ENCODE measurements at places on chromosomes 5 and 9. TPM values are rescaled to one million over a fixed set of nuclear protein-coding genes. Genes with fewer than 3 reads are reported as not detected.

Gene PCDHA9
- not detected for total RNA-seq

Gene TMEM252
- total RNA-seq = not detected

Gene ZNF883
- 4.0 TPM for total RNA-seq

Gene GRIN1
- total RNA-seq = 0.18 TPM

Gene FAM169A
- total RNA-seq = 0.16 TPM

Gene SV2C
- total RNA-seq = not detected

Gene C5orf52
- total RNA-seq = not detected

Gene SEMA4D
- not detected for total RNA-seq

Gene PDE6A
- not detected for total RNA-seq

Gene PCDH1
- 0.18 TPM for total RNA-seq

Gene TRAF1
- total RNA-seq = 0.66 TPM

GRCh38 chr5:100841358-100842076 lies 61.6 kb downstream of the ST8SIA4 start:
- no peaks in the 10 kb centered on the region for H3K27me3 ChIP-seq
- no peak for DNase-seq
- no peaks in the 10 kb centered on the region for H3K36me3 ChIP-seq
- no peaks in the 10 kb centered on the region for H3K4me1 ChIP-seq

DNA sequence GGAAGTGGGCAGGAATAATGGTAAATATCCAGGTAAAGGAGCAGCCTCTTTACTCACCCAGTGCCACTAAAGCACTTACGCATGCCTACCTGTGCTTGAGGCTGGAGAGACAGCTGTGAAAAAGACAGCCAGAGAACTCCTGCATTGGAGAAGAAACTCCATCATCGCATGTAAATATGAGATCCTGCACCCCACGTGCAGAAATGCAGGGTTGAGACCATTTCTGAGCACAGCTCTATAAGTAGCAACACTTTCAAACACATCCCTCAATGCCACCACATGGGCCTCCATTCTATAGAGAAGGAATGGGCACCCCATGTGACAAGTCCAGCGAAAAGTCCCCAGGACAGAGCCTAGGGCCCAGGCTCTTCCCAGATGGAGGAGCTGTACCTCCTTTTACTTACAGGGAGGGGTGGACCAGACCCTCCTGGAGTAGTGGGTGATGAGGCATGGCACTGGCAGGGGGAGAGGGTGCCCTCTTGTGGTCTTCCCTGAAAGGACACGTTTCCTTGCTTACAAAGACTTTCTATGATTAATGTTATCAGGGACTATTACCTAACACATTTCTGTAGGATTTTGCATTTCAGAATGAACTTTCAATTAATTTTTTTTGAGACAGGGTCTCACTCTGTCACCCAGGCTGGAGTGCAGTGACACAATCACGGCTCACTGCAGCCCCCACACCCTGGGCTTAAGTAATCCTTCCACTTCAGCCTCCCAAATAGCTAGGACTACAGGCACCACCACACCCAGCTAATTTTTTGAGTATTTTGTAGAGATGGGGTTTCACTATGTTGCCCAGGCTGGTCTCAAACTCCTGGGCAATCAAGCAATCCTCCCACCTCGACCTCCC lies 55.3 kb upstream of the IL17B start:
- peaks cover 27% of the 10 kb centered on the region for H3K36me3 ChIP-seq
- peak overlapping the region; percentile 28 for H3K4me3 ChIP-seq
- peak; percentile 69 for DNase-seq

DNA sequence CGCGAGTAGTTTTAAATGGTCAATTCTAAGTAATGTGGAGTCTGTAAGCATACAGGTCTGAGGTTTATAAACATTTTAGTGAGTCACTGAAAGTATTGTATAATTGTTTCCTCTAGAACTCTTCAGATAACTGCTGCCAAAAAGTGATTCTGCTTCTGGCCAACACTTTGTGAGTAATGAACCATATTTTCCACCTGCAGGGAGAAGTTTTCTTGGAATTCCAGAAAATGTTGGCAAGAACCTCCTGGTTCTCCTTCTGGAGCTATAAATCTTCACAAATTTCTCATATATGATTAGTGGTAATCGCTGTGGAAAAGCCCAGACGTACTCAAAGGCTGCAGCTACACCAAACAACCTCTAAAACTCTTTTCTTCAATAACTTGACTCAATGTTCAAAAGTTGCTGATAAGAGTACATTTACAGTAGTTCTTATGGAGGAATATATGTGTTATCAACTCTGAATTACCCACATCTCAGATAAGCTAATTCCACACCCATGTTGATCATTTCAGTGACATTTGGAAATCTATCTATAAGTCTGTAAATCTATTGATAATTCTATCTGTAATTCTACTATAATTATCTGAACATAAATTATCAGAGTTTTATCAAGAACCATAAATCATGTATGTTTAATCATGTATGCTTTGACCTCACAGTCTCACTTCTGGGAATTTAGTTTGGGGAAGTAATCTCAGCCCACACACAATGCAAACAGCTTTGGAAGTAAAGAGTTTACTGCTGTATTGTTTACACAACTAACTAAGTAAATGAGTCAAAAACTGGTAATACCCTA lies 74.1 kb downstream of the FNBP1 start:
- peaks cover 15% of the 10 kb centered on the region for H3K36me3 ChIP-seq
- H3K27ac ChIP-seq = peak overlapping the region; percentile 64
- peaks cover 2% of the 10 kb centered on the region for H3K27me3 ChIP-seq
- peak overlapping the region; percentile 37 for H3K4me3 ChIP-seq
- DNase-seq = peak; percentile 91
- peaks cover 56% of the 10 kb centered on the region for H3K4me1 ChIP-seq

- peaks cover 6% of the 10 kb centered on the region for H3K36me3 ChIP-seq
- H3K4me3 ChIP-seq = no peak overlapping the region
- H3K4me1 ChIP-seq = peaks cover 29% of the 10 kb centered on the region
- no peaks in the 10 kb centered on the region for H3K27me3 ChIP-seq
- no peak overlapping the region for H3K27ac ChIP-seq
Observed at GRCh38 chr9:109893241-109893640, 113.2 kb downstream of the PALM2AKAP2 start.

- peak overlapping the region; percentile 43 for H3K4me3 ChIP-seq
- DNase-seq = no peak
- H3K27me3 ChIP-seq = no peaks in the 10 kb centered on the region
- peak overlapping the region; percentile 57 for H3K27ac ChIP-seq
- H3K36me3 ChIP-seq = no peaks in the 10 kb centered on the region
- H3K4me1 ChIP-seq = peaks cover 65% of the 10 kb centered on the region
Observed at GRCh38 chr5:153901449-153901848, 137.3 kb downstream of the FAM114A2 start.

GRCh38 chr9:3436629-3437420 lies 89.0 kb downstream of the RFX3 start:
- no peaks in the 10 kb centered on the region for H3K36me3 ChIP-seq
- H3K27me3 ChIP-seq = no peaks in the 10 kb centered on the region
- peak; percentile 13 for DNase-seq
- peaks cover 24% of the 10 kb centered on the region for H3K4me1 ChIP-seq

- no peaks in the 10 kb centered on the region for H3K4me1 ChIP-seq
- DNase-seq = no peak
- H3K27ac ChIP-seq = no peak overlapping the region
- H3K27me3 ChIP-seq = peaks cover 17% of the 10 kb centered on the region
- H3K36me3 ChIP-seq = 0 out of 2 replicates have a peak, but pooled peaks cover 3% of the 10 kb centered on the region
- no peak overlapping the region for H3K4me3 ChIP-seq
Observed at GRCh38 chr5:74367241-74367733, 273.2 kb downstream of the ENC1 start.

DNA sequence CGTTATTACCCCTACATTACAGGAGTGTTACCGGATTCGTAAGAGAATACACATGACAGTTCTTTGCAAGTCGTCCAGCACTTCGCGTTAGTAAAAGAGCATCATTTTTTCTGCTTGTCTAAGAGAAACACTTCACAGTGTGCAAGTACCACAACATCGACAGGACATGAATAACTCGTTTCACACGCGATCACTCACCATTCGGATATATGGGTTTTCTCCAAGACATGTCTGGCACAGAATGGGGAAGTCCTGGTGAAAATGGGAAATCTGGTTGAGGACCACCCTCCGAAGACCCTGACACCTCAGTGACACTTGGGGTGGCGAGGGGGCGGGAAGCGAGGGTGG lies 642 bp downstream of the RBM22 start:
- H3K4me3 ChIP-seq = no peak overlapping the region
- H3K4me1 ChIP-seq = peaks cover 14% of the 10 kb centered on the region
- H3K36me3 ChIP-seq = peaks cover 24% of the 10 kb centered on the region
- no peaks in the 10 kb centered on the region for H3K27me3 ChIP-seq
- H3K27ac ChIP-seq = no peak overlapping the region

- H3K4me1 ChIP-seq = peaks cover 47% of the 10 kb centered on the region
- no peak overlapping the region for H3K4me3 ChIP-seq
- no peaks in the 10 kb centered on the region for H3K36me3 ChIP-seq
- H3K27ac ChIP-seq = no peak overlapping the region
- no peaks in the 10 kb centered on the region for H3K27me3 ChIP-seq
- DNase-seq = no peak
Observed at GRCh38 chr9:112015149-112015548, 118.5 kb downstream of the UGCG start.

DNA sequence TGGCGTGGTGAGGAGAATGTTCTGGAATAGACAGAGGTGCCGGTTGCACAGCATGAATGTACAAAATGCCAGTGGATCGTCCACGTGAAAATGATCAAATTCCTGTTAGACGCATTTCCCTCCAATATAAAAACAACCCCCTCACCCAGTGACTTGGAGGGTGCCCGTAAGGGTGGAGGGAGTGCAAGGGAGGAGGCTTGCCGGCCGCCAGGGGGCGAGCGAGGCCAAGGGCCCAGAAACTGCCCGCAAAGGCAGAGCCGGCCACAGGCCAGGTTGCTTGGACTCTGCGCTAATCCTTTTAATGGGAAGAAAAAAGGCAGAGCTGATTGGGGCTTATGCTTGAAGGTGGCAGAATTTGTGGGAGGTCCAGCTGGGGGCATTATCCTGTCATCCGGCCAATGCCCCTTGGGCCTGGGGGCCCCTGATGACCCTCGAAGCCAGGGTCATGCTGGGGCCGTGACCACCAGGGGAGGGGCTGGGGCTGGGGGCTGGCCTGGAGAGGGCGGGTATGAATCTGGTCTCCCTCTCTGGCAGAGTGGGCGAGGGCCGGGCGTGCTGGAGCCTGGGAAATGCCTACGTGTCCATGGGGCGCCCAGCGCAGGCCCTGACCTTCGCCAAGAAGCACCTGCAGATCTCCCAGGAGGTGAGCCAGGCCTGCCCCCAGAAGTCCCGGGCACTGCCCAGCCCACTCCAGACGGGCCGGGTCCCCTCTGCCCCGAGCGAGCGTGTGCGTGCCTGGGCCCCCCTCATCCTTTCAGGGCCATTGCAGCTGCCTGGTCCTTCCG lies 12.0 kb downstream of the GPSM1 start:
- H3K4me1 ChIP-seq = peaks cover under 1% of the 10 kb centered on the region
- no peak overlapping the region for H3K27ac ChIP-seq
- peaks cover 5% of the 10 kb centered on the region for H3K27me3 ChIP-seq
- DNase-seq = no peak
- no peak overlapping the region for H3K4me3 ChIP-seq

- H3K4me1 ChIP-seq = peaks cover 26% of the 10 kb centered on the region
- DNase-seq = no peak
- no peak overlapping the region for H3K27ac ChIP-seq
- no peak overlapping the region for H3K4me3 ChIP-seq
- 0 out of 2 replicates have a peak, but pooled peaks cover 4% of the 10 kb centered on the region for H3K36me3 ChIP-seq
Observed at GRCh38 chr5:17370651-17371050, 127.4 kb upstream of the TAF11L2 start.

DNA sequence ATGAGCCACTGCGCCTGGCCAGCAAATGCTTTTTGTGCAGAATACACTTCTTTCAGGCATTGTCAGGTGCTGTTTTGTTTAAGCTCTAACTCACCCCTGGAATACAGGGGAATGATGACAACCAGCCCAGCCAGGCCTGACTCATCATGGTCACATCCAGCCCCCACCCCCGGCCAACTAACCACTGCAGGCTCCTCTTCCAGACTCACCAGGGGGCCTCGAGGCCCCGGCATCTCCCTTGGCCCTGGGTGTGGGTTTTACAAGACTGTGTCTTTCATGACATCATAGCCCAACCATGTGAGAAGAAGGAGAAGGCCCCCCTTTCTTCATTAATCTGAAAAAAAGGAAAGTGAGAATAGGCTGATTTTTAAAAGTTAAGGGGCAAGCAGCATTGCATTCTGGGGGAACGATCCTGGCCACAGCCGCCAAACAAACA lies 35.5 kb downstream of the OLFML2A start:
- H3K27ac ChIP-seq = peak overlapping the region; percentile 92
- peaks cover 45% of the 10 kb centered on the region for H3K4me1 ChIP-seq
- DNase-seq = peak; percentile 89
- H3K4me3 ChIP-seq = peak overlapping the region; percentile 27

DNA sequence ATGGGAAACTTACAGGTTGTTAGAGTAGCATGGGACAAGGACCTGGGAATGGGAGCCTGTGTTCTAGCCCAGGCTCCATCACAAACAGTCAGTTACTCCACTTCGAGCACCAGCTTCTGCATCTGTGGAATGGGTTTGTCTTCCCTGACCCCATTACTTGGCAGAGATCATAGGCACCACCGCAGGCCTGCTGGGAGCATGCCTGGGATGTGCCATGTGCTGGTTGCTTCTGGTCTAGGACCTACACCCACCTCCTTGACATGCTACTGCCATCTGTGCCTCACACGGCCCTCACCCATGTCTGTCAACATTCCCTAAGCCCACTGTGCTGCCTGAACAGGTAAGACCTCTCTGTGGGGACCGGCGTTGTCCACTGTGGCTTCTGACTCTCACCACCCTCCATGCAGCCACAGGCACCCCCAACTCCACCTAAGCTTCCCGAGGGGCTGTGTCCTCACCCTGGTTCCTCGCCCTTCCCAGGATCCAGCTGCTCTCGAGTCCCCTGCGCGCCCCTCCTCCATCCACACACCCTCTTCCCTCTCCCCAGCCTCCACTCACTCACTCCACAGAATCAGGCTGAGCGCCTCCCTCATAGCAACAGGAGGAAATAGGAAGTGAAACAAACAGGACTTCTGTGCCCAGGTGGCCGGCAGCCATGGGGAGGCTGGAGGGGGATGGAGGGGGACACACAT lies 85.9 kb upstream of the FAM120A start:
- H3K27ac ChIP-seq = no peak overlapping the region
- H3K36me3 ChIP-seq = no peaks in the 10 kb centered on the region
- H3K4me1 ChIP-seq = no peaks in the 10 kb centered on the region
- no peak for DNase-seq
- H3K27me3 ChIP-seq = peaks cover 8% of the 10 kb centered on the region

DNA sequence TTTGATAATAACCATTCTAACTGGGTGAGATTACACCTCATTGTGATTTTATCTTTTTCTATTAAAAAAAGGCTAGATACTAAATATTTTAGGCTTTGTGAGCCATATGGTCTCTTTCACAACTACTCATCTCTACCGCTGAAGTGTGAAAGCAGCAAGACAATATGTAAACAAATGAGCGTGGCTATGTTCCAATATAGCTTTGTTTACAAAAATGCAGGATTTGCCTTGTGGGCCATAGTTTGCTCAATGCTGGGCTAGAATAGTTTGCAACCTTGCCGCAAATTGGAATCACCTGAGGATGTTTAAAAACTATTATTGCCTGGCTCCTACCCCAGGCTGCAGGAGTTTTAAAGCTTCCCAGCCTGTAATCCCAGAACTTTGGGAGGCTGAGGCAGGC lies 10.2 kb upstream of the GPR150 start:
- H3K27ac ChIP-seq = no peak overlapping the region
- DNase-seq = no peak
- peaks cover 15% of the 10 kb centered on the region for H3K36me3 ChIP-seq
- H3K4me3 ChIP-seq = no peak overlapping the region
- peaks cover under 1% of the 10 kb centered on the region for H3K4me1 ChIP-seq

Data from HFFc6 (cell line).